Right kidney (tissue), 9 donors: ENCODE measurements at places on chromosomes 4 and X.

DNA sequence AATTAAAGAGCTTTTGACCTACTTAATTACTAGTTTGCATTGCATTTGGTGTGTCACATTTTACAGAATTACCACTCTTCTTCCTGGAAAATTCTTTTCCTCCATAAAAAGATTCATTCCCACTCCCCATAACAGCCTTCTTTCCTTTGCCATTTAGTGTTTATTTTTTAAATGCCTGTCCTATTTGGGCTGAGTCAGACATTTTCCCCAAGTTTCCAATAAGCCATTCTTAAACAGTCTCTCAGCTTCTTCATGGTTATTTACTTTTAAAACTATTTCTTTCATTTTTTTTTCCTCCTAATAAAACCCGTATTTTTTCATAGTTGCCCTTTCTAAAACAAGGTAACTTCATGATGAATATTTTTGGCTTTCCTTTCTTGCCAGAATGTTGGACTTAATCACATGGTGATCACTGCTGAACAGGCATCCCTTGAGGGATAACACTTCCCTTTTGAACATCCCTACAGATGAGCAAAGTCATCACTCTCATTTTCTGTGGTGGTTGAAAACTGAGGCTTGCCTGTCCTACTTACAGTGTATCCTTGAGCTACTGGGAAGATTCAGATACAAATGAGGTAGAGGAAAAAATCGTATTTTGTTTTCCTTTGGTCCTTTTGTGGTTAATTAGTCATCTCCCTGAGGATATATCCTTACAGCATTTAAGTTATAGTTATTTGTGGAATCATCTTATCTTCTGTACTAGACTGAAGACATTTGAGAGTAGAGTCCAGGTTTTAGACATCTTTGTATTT lies 520.5 kb upstream of the NR3C2 start:
- DNase-seq: no peak

- DNase-seq: no peak
These were observed 67.4 kb upstream of the INPP4B start for GRCh38 chr4:142913461-142914030.

GRCh38 chr4:128942607-128943006 lies 133.1 kb downstream of the JADE1 start:
- DNase-seq: no peak

GRCh38 chr4:86472377-86473019 lies 112.6 kb upstream of the MAPK10 start:
- no peak for DNase-seq

- peak; percentile 29 for DNase-seq
These were observed 863 bp downstream of the CPE start for GRCh38 chr4:165379678-165380064.

- no peak for DNase-seq
These were observed 103.2 kb downstream of the SRPX start for GRCh38 chrX:38117485-38117884.

GRCh38 chr4:102754044-102754443 lies 6.7 kb downstream of the MANBA start:
- DNase-seq: no peak

DNA sequence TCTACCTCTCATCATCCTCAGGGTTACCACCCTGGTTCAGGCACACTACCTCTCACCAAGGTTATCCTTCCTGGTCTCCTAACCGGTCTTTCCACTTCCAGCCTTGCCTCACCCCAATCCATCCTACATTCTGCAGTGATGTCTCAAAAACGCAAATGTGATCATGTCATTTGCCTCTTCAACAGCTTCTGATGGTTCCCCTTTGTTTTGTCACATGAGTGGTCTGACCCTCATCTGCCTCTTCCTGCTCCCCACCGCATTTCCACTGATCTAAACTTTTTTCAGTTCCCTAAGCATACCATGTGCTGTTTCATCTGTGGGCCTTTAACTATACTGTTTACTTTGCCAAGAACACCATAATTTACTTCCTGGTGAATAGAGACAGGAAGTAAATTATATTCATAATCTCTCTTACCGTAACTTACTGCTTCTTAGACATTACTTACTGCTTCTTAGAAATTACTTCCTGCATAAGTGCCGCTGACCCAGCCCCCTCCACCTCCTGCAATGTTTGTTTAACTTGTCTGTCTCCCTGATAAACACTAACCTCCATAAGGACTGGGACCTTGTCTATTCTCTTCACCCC lies 27.1 kb upstream of the NSUN7 start:
- no peak for DNase-seq

- DNase-seq: no peak
These were observed 6.8 kb upstream of the VSIG4 start for GRCh38 chrX:66046612-66047235.

- DNase-seq: no peak
These were observed 1070.3 kb downstream of the STIM2 start for GRCh38 chr4:27930976-27931375.

GRCh38 chr4:11535333-11535732 lies 106.6 kb upstream of the HS3ST1 start:
- no peak for DNase-seq

GRCh38 chr4:121198251-121198650 lies 34.1 kb upstream of the TNIP3 start:
- DNase-seq: no peak

- DNase-seq: no peak
These were observed 68.7 kb downstream of the SORCS2 start for GRCh38 chr4:7261087-7261486.

DNA sequence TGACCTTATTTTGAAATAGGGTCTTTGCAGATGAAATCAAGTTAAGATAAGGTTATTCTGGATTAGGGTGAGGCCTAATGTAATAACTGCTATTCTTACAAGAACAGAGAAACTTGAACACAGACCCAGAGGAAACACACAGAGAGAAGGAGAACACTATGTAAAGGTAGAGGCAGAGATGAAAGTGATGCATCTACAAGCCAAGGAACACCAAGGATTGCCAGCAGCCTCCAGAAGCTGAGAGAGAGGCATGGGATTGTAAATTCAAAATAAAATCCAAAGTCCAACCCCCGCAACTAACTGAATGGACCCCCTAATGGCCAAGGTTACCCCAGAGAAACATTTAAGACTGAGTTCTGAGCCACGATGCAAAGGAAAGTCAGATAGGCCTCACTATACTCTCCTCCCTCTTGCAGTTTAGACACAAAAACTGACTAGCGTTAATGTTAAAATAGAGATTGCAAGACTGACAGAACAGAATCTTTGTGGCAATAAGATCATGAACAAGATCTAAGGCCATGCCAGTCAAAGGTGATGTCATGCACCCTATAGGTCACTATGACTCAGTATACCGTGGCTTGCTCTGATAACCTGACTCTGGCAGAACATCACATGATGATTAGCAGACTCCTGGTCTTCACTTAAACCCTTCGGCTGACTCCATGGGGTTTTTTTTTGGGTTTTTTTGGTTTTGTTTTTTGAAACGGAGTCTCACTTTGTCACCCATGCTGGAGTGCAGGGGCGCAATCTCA lies 42.9 kb downstream of the DDX60L start:
- no peak for DNase-seq

GRCh38 chrX:48468693-48469691 lies 1.1 kb downstream of the SLC38A5 start:
- no peak for DNase-seq

DNA sequence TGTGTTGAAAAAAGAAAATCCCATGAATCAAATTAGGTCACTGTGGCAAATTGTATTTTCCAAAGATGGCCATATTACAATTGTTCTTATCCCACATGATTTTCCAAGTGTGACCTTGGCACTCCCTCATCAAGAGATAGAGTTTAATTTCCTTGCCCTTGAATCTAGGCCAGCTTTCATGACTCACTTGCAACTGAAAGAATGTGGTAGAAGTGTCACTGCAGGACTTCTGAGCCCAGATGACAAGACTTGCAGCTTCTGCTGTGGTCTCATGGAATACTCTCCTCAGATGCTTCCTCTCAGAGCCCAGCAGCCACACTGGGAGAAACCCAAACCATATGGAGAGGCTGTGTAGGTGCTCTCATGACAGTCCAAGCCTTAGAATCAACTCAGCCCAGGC lies 139.0 kb downstream of the ADAMTS3 start:
- DNase-seq: no peak

DNA sequence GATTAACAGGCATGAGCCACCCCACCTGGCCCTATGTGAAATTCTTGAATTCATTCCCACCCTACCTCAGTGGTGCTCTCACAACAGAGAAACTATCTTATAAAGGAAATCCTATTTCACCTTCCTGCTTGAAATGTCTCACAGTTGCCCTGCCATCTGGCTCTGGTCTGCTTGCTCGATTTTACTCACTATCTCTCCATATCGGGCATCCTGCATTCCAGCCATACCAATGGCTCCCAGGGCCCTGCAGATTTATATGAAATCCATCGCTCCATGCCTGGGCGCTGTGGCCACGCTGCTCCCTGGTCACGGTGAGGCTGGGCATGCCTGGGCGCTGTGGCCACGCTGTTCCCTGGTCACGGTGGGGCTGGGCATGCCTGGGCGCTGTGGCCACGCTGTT lies 15.8 kb downstream of the SORBS2 start:
- DNase-seq: no peak

DNA sequence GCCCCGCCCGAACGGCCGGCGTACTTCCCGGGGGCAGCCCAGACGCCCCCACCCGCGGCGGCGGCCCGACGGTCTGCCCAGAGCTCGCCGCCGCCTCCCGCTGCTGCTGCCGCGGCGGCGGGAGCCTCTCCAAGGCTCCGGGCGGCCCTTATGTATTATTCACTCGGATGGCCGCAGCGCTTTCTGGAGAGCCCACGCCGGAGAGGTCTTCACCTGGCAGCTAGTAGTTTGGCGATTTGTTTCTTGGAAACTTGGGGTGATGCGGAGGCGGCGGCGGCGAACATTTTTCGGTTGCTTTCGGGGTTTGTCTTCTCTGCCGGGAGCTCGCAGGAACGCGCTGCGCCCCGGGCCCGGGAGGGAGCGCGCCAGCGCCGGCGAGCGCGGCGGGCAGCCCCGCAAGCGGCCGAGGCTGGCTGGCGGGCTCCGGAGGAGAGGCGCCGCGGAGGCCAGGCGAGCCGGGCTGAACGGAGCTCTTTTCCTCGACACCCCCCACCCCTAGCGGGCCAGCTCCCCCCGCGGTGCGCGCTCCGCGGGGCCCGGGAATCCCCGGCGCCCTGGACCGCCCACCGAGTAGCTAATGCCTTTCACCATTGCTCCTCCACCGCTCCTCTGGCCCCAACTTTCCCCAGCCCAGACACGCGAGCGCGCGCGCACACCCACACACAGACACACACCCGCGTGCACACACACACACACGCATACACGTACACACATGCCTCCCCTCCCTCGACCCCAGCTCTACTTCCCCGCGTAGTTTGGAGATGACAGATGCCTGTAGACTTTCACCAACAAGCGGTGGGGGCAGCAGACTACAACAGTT lies 113.5 kb downstream of the DHX15 start:
- DNase-seq: peak; percentile 85

DNA sequence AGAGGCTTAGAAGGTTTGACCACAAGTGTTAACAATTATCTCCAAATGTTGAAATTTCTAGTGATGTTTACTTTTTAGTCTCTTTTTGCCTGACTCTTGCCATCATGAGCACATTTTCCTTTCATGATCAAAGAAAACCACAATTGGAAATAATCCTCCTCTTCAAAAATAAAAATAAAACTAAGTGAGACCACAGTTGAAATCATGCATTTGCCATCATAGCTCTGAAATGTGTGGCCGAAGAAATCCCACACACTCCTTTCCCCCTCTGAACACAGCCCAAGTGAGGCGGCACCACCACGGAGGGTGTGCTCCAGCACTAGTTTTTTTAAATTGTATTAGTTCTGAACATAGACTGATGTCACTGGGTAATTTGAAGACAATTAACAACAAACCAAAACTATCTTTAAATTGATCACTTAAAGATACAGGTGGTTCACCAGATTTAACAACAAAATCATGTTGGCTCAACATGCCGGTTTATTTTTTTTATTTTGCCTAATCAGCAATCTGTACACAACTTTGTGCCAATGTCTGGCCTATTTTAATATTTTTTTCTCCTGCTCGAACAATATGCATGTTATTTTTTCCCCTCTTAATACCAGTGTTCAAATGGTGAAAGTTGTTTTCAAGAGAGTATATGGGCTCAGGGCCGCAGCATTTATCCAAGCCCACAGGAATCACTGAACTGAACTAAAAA lies 17.6 kb downstream of the APBB2 start:
- DNase-seq: no peak

GRCh38 chr4:113248320-113248719 lies 198.9 kb downstream of the ANK2 start:
- DNase-seq: no peak

DNA sequence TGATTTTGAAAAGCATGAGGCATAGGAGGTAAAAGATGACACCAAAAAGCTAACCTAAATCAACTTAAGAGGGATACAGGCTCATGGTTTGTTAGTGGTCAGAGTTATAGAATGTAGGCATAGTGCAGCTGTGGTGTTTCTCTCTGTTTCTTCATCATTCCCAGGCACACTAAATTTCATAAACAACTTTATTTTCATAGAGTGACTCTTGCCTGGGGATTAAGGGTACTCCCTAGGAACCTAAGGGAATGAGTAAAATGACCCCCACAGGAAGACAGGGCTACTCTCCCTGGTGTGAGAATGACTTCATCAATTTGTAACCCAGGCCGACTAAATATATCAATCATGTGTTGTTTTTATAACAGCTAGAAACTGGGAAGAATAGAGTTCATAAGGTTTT lies 11.1 kb downstream of the FABP2 start:
- DNase-seq: no peak

- no peak for DNase-seq
These were observed 229.6 kb upstream of the DIAPH2 start for GRCh38 chrX:96455078-96455477.

GRCh38 chrX:17038681-17039161 lies 92.3 kb downstream of the REPS2 start:
- DNase-seq: peak; percentile 31

DNA sequence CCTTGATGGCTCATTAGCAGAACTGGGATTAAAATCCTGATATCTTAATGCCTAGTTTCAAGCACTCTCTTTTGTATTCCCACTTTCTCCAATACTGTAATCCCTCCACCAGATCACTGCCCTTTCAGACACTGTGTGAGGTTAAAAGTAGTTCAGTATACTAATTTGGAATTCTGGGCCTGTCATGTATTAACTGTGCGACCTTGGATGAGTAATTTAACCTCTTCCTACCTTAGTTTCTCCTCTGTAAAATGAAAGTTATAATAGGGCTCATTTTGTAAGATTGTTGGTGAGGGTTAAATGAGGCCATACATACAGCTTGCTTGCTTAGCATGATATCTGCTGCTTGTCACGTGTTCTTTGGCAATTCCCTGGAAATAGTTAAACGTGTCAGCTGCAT lies 207.3 kb upstream of the HS3ST1 start:
- DNase-seq: no peak
